ENCODE measurements at places on chromosomes 12 and 14.

DNA sequence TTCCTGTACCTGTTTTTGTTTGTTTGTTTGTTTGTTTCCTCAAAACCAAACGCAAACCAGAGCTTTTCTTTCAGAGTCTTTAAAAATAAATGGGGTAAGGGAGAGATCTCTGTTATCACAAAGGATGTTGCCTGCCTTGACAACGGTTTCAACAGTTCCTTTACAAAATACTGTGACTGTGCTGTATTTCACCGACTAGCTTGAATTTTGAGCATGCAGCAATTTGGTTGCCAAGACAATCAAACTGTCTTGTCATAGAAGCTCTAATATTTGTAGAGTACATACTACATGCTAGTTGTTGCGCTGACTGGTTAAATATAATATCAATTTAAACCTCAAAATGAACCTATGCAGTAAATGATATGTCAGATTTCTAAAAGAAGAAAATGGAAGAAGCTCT lies 22.4 kb upstream of the TCP11L2 start:
- no peak for DNase-seq

GRCh38 chr12:113766131-113766878 lies 199.8 kb downstream of the RBM19 start:
- no peak for DNase-seq

DNA sequence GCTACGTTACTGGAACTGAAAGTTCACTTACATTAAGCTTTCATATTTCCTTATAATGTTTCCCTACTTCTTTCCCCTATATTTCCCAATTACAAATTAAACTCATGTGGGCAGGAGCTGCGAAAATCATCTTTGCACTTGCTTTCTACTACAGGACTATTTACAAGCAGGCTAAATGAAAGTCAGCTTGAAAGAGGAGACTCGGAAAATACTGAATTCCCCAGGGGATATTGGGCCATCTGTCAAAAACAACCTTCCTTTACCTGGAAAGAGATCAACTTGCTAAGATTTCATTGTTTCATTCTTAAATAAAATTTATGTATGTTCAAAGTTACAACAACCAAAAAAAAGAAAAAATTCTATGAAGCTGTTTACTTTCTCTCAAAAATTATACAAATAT lies 92.8 kb upstream of the BBS10 start:
- DNase-seq, result no peak

DNA sequence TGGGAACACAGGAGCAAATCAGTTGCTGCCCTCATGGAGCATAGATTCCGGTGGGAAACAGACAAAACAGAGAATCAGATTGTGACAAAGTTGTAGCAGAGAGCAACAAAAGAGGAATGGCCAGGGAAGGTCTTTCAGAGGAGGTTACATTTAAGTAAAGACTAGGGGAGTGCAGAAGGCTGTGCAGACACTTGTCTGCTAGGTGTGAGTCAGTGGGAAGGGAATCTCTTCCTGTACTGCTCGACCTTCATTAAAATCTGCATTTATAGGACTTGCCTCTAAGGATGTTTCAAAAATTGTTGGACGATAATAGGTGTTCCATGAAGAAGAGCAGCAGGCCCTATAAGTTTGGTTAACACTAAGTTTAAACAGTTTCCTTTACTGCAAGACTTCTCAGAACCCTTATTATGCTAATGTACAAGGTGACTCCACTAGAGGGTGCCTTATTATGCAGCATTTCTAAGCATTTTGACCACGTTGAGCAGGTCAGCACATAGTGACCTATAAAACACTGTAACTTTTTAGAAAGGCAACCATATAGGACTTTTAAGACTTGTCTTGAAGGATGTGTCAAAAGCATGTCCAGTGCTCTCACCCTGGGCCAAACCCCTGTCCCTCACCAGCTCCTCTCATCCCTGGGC lies 91.8 kb upstream of the RIC8B start:
- DNase-seq, result peak; percentile 7

GRCh38 chr12:75327642-75328041 lies 2.5 kb downstream of the CAPS2 start:
- DNase-seq, result no peak

DNA sequence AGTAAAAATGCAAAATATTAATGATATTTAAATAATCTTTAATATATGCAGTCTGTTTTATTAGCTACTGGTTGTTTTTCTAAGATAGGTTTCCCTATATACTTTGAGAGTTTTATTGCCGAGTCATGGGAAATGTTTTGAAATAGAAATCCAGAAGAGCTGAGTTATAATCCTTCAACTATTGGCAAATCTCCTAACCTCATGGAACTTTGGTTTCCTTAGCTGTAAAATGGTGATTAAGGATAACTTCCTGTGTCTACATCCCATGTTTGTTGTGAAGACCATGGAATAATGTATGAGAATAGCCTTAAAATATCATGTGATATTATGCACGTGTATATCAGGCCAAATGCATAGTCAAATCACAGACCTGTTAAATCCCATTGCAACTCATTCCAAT lies 51.0 kb downstream of the UNC79 start:
- DNase-seq, result no peak

GRCh38 chr12:106766393-106766826 lies 8.1 kb upstream of the RIC8B start:
- DNase-seq, result peak; percentile 21

DNA sequence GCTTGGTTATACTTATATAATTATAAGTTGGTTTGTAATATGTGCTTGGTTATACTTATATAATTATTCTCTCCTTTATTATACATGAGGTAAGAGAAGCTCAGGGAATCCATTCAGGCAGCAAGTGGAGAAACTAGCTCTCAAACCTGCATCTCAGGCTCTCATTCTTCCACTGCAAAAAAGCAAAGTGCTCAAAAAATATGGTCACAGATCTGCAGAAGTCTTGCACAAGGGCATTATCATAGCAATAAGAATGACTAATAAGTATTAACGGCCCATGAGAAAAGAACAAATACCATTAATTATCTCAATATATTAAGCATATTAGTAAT lies 476 bp upstream of the TRAFD1 start:
- DNase-seq, result no peak

DNA sequence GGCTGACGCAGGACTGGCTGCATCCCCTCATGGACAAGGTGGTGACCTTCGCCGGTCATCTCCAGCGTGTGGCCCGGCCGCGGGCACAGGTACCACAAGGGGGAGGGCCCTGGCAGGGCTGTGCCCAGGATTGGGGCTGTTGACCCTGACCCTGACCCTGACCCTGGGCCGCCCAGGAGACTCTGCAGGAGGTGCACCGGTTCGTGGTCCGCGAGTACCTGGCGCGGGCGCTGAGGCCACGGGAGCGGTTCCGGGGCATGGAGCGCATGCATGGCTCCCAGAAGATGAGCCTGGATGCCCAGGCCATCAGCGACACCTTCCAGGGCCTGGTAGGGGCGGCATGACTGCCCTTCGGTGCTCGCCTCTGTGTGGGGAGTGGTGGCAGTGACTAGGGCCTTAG lies 12.9 kb downstream of the EXOC3L4 start:
- DNase-seq, result no peak

GRCh38 chr14:94310248-94310647 lies 12.9 kb downstream of the SERPINA6 start:
- no peak for DNase-seq

Data from umbilical cord (tissue), 2 donors.